ENCODE measurements at places on chromosomes 3 and 15.

DNA sequence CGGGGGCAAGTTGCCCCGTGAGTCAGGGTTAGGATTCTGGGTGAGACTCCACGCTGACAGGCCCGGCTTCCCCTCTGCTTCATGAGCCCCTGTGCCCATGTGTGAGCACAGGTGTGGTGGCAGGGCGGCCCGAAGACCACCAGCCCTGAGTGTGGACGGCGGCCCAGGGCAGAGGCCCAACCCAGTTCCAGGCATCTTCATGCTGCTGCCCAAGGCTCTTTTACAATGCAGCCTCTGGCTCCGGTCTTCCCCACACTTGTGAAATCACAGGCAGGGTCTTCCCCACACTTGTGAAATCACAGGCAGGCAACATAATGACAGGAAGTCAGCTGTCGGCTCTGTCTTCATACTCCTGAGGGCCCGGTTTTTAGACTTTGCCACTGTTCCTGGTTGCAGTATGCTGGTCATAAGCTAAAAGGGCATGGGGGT is 78.8 kb downstream of the AAGAB start:
- no peak for DNase-seq

- no peak for DNase-seq
Observed at GRCh38 chr3:183275418-183275817, 22.4 kb downstream of the B3GNT5 start.

- DNase-seq: no peak
Observed at GRCh38 chr15:85589851-85590250, 204.9 kb downstream of the KLHL25 start.

GRCh38 chr15:90419738-90420406 is 31.8 kb downstream of the IQGAP1 start:
- DNase-seq: no peak

DNA sequence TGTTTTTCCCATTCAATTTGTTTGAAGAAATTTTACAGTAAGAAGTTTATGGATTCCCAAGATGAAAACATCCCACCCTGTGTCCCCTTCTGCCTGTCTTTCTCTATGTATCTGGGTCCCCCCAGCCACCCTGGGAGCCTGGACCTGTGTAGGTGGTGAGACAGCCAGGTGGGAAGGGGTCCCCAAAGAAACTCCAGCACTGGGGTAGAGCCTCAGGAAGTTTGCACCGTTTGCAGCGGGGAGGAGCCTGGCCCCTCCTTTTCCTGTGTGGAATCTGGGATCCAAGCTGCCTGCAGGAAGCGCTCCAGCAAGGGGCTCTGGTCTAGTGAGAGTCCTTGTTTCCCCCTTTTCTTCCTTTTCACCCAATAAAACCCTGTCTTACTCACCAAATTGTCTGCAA is 49.4 kb upstream of the ITGA11 start:
- DNase-seq: no peak

DNA sequence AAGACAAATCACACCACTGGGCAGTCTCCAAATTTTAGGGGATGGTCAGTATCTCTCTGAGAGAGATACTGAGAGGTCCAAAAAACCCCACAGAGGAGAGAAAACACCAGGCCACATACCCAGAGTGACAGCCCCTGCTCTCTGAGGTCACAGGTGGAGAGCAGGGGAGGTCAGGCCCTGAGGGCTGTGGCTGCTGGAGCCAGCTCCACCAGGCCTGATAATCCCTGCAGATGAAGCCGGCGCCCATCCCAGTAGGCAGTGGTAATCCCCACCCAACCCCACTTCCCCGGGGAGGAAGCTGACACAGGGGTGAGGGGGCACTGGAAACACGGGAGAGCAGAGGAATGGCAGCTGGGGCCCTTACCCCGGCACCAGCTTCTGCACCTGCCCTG is 31.2 kb upstream of the SRP14 start:
- no peak for DNase-seq
